HCEC 1CT (cell line): ENCODE measurements at places on chromosomes 3 and 15.

DNA sequence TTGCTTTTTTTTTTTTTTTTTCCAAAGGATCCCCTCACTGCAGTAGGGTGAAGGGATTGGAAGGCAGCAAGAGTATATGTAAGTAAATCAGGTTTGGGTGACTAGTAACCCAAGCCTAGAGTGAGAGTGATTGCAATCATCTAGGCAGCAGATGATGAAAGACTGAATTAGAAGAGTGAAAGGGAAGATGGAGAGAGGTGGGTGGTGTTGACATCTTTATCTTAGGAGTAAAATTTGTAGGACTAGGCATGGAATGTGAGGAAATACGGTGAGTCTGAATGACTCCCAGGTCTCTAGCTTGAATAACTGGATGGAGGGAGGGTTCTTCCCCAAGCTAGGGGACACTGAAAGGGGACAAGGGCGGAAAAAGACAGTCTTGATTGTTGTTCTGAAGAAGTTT, 63.4 kb downstream of the TPRG1 start:
- DNase-seq = no peak

DNA sequence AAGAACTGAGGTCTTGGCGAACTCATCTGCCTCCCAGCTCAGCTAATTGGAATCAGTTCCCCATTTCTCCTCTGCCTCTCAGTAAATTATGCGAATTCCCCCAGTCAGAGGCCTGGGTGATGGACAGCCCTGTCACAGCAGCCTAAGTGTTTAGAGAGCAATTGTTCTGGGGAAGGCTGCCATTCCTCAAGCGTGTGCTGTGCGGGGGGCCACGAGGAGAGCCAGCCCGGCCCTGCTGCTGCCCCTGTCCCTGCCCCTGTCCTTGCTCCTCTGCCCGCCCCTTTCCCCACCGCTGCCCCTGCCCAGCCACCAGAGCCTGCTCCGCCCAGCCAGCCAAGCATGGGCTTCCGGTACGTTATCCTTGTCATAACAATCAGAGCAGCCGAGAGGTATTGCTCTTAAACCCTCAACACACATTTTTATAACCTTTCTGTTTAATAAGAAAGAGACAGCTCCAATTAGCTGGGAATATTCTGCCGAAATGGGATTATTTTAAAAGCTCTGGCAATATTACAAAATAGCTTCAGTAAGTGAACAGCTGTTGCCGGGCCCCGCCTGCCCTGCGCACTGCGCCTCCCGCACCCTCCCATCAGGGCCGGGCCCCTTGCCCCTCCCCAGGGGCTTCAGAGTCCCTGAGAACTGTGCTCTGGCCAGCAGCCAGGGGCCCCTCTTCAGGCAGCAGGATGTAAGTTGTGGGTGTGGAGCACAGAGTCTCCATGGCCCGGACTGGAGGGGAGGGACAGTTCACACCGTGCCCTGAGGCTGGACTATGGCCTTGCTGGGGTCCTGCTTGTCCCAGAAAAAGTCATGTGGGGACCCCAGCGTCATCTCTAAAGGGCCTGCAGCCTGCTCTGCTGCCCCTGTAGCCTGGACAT, 12.4 kb upstream of the CACNA2D2 start:
- DNase-seq = no peak

- DNase-seq = no peak
Measured at GRCh38 chr15:97966246-97966645, 5.7 kb downstream of the ARRDC4 start.

DNA sequence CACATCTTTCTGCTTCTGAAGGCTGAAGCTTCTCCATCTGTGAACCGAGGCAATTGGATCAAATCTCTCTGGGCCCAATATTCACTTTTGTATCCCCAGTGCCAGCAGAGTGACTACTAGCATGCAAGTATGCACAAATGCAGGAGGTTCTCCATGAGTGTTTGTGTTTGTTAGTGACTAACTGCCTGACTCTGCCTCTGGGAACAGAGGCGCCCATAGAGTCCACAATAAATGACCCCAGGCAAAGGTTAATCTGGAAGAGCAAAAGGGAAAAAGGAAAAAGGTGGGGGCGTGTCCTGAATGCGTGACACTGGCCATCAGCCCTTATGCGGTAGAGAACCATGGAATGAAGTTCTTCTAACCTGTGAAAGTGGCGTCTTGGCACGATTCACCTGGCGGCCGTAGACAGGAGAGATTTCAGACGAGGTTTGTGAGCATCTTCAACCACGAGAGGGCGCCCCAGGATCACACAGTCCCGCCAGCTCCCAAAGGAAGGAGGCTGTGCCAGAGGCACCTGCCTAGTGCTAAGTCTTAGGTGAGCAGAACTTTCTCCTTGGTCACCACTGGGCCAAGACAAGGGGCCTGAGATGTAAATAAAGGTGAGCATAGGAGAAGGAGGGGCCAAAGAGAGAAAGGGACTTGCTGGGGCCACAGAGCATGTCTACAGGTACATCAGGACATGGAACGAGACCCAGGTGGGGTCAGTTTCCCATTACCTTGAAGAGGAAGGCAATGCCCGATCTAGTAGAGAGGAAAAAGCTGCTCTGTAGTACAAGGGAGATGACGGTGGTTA, 44.2 kb downstream of the RBPMS2 start:
- DNase-seq = peak; percentile 42

GRCh38 chr3:135215516-135215915, 420.5 kb downstream of the EPHB1 start:
- DNase-seq = no peak

DNA sequence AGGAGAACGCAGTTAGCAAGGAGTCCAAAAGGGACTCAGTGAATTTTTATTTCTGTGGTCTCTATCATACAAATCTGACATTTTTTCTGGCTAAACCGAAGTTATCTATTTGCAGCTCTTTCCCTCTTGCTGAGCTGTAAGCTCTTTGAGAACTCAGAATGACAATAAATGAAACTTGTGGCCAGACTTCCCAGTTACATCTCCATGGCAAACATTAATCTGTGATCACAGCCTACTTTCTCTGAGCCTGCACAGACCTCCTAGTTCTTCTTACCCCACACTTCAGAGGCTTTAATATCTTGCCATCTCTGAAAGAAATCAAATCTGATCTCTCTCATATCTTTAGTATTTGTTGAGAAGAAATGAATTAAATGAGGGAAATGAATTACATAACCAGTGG, 58.0 kb downstream of the PLD1 start:
- DNase-seq = no peak

- DNase-seq = no peak
Measured at GRCh38 chr15:40245666-40246450, 7.0 kb downstream of the PAK6 start.

DNA sequence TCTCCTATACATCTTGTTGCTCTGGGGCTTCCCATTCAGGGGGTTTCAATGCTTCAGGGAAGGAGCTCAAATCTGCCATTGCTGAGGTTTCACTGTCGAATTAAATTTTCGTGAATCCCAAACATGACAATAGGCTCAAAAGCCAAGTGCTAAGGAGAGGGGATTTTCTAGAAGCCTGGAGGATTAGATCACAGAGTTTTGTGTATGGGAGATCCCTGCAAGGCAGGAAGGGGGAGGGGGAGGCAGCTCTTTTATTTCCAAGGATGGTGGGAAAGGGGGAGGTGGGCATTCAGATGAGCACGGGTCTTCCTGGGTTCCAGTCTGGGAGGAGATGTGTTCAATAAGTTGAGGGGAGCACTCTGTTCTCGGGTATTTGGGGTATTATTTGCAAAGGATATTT, 69.9 kb upstream of the DLG1 start:
- DNase-seq = no peak

- no peak for DNase-seq
Measured at GRCh38 chr15:91922646-91923547, 69.4 kb downstream of the SLCO3A1 start.

DNA sequence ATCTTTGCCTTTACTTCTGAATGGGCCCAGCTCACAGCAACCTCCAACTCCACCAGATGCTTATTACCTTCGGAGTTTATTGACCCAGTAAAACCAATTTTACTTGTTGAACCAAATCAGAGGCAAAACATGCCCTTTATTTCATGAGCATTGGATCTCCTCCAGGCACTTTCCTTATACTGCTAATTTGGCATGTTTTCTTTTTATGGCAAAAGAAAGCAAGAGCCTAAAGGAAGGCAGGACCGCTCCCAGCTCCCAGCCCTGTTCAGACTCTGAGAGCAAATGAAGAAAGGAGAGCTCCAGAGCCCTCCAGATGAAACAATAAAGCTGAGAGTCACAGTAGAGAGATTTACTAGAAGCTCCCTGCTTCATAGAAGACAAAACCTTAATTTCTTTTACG, 81.5 kb upstream of the NR2E3 start:
- no peak for DNase-seq

DNA sequence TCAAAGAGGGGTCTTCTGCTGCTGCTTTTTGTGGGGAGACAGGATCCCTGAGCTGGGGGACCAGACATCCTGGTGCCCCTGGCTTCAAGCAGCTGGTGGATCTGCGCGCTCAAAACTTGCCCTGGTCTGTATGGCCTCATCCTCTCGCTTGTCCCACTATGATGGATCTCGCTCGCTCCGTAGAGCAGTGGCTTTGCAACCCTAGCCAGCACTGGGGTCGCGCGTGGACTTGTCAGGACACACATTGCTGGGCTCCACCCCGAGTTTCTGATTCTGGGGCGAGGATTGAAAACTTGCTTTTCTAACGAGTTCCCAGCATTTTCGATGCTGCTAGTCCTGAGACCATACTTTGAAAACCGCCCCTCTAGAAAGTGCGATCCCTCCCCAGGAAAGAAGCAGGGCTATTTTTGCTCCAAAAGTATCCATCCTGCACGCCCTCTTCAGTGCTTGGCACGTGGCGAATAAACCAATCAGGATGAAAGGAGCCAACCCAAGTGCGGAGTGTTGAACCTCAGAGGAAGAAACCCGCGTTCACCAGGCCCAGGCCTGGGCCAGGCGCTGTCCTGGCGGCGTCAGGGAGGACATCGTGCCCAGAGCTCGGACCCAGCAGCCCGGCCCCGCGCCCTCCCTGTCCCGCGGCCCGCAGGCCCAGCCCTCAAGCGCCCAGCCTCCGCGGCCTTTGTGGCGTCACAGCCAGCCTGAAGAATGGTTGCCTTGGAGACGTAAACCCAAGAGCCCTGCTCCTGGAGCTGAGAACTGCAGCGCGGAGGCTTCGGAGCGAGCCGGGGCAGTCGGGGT, at the start of gene CFAP100:
TSS of gene CFAP100 (plus strand) at position 731 of the 798 bp plus-strand sequence. CDS start 1,092 bp downstream, outside the sequence.
- DNase-seq = no peak

DNA sequence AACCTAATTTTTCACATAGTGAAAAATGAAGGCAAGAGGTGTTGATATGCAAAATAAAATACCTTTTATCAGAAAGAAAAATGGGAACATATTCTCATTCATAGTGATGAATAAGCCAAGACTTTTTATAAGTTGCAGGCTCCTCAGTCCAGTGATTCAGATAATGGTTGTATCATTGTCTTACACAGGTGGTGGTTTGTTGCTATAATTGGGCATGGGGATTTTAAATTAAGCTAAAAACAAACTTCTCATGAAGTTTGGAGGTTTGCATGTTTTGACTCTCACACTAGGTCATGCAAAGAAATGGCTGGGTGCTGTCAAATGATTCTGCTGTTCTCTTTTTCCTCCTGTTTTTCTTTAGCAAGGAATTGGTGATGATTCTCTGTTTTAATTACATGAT, 60.8 kb upstream of the SKIL start:
- DNase-seq = no peak

- DNase-seq = no peak
Measured at GRCh38 chr3:25033407-25034029, 394.5 kb upstream of the RARB start.

GRCh38 chr15:69474846-69475455, 22.3 kb downstream of the RPLP1 start:
- peak; percentile 10 for DNase-seq

- peak; percentile 77 for DNase-seq
Measured at GRCh38 chr3:39107388-39108199, at the start of the genes GORASP1 and TTC21A. Gene GORASP1, minus strand, starts transcription at chr3:39107627. Its CDS starts 86 bp downstream, at chr3:39107541. Gene TTC21A, plus strand, starts transcription at chr3:39107680. Its CDS starts 158 bp downstream, at chr3:39107838.

DNA sequence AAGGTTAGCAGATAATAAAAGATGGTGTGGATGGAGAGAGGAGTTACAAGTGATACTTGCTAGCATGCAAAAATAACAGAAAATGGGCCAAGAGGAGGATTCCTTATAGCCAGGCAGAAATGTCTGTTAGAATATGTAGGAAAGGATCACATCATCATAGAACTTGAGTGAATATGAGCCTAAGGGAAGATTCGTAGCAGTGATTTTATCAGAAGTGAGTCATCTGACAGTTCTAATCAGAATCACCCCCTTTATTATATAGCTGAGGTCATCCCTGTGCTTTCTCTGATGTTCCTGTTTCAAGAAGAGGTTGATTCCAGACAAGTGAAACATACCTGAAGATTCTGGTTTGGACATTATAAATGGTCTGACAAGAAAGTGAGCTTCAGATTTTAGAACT, 22.9 kb downstream of the EXOG start:
- no peak for DNase-seq

- DNase-seq = peak; percentile 81
Measured at GRCh38 chr15:22887157-22887951, 48.9 kb downstream of the NIPA2 start.

- DNase-seq = peak; percentile 31
Measured at GRCh38 chr15:75727851-75728715, 15.4 kb upstream of the CSPG4 start.

DNA sequence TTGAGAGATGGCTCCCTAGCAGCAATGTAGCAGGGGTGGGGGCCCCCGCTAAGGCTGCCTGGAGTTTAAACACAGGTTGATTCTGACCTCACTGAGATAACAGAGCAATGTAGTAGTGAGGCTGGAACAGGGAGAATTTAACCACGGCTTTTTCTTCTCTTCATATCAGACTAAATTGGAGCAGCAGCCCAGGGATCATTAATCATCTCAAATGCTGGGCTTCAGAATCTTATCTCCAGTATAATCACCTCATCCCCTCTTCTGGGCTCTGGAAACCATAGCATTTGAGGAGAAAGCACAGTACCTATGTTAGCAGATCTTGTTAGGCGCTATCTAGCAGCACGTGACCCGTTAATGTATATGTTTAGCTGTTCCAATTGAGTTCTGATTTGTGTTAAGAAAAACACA, 25.4 kb upstream of the DET1 start:
- DNase-seq = no peak

- DNase-seq = no peak
Measured at GRCh38 chr3:4198491-4198890, 104.7 kb upstream of the SETMAR start.

DNA sequence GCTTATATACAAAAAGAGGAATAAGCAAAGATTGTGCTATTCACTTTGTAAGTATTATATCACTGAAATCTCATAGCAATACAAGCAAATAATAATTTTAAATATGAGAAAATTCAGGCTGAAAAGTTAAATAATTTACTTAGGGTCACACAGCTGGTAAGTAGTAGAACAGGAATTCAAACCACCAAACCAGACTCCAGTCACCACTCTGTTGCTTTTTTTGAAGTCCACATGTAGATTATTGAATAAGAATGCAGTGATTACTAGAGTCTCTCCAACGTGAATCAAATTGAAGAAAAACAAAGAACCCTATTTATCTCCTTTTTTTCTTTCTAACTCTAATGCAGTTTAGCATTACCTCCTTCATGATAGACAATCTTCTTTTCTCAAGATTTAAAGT, 15.9 kb downstream of the SPICE1 start:
- DNase-seq = no peak

GRCh38 chr3:8416965-8417364, 84.7 kb upstream of the LMCD1 start:
- DNase-seq = peak; percentile 15
